RWPE1 (cell line): ENCODE measurements at places on chromosomes 5 and 9.
A peak's percentile ranks its signal among the peaks of the same experiment; 100 is the strongest.

DNA sequence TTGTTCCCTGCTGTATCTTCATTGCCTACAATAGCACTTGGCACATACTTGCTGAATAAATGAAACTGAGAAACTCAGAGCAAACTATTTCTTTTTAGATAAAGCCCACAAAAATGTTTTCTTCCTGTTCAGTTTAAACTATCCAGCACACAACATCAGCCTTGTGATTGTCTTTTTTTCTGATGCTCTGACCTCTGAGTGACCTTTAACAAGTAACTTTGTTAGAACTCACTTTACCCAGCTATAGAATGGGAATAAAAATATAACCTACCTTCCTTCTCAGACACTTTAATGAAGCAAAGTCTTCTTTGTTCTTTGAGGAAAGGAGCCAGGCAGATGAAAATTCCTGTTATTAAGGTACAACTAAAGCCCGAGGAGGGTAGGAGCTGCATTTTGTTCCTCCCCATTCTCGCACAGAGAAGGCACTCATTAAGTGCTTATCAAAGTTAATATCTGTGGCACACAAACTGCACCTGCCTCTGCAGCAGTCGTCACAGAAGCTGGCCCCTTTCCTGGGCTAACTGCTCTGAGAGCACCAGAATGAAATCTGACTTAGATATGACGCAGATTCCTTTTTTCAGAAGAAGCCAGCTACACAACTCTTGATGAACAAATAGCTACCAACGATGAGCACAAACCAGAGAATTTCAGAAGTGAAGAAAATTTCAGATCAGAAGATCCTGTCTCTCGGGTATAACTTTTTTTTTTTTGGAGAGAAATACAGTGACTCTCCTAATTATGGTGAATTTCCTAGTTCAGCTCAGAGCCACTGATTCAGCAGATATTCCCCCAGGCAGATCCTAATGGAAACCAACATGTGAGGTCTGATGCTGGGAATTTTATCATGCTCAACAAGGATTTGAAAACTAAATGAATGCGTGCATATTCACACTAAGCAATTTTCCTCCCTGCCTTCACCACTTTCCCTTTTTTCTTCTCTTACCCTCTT, 31.0 kb upstream of the NR3C1 start:
- DNase-seq: no peak

DNA sequence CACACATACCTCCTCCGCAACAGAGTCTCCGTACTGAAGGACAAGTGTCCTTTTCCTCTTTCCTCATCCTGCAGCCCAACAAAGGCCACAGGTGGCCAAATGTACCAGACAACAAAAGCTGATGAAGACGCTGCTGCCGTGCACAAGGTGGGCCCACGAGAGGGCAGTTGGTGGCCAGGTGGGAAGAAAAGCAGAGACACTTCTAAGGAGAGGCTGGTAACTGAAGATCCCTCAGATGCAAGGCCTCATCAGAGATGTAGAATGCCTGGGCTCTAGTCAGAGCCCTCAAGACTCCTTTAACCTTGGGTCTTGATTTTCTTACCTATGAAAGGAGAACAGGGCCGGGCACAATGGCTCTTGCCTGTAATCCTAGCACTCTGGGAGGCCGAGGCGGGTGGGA, 75.7 kb downstream of the NRG2 start:
- DNase-seq: no peak

DNA sequence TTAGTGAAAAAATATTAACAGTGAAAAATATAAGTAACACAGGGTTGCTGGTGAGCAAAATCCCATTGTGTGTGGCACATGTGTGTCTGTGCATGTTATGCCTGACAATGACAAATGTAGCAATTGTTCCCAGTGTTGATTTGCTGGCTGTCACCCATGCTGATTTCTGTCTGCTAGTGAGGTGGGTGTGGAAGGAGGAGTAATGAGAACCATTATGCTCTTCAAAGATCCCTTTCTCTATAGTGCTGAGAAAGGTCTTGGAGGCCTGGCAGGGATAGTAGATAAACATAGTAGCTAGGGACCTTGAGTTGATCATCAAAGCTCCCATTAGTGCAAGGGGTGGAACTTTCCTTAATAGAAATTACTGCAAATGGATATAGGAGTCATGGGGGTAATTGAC, 152.5 kb upstream of the CLINT1 start:
- DNase-seq: no peak

GRCh38 chr5:159478950-159479349, 148.7 kb upstream of the IL12B start:
- no peak for DNase-seq

DNA sequence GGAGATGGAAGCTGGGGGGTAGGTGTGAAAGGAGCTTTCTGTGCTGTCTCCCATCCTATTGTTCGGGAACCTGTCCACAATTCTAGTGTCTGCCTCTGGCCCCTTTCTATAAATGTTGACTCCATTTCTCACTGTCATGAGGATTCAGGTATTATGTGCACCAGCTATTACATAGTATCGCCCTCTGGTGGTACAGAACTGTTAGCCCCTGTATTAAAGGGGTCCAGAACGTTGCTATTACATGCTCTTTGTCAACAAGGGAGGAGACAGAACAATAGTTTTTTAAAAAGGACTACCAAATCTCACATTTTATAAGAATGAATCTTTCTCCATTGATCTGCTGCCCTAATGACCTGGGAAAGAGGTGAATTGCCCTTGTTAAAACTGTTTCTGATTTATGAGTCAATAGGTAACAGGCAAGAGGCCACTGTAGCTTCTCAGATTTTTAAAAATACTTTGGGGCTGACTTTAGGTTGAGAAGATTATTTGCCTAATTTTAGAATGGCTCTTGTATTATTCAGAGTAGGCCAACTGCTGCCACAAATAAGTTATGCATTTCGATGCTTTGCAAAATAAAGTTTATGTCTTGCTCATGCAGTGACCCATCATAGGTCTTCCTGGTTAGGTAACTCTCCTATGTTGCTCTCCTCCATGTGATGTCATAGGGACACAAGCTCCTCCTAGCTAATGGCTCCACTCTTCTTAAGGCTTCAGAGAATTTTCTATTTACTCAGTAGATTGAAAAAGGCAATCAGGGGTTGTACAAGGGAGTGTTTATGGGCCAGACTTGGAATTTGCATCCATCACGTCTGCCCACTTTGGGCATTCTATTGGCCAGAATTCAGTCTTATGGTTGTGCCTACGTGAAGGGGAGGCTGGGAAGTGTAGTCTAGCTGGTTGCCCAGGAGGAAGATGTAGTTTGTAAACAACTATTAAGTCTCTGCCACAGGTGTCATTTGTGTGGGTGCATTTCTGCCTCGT, 20.8 kb downstream of the DCANP1 start:
- peak; percentile 79 for DNase-seq

- DNase-seq: no peak
Measured at GRCh38 chr5:148904440-148904839, 78.0 kb downstream of the ADRB2 start.

DNA sequence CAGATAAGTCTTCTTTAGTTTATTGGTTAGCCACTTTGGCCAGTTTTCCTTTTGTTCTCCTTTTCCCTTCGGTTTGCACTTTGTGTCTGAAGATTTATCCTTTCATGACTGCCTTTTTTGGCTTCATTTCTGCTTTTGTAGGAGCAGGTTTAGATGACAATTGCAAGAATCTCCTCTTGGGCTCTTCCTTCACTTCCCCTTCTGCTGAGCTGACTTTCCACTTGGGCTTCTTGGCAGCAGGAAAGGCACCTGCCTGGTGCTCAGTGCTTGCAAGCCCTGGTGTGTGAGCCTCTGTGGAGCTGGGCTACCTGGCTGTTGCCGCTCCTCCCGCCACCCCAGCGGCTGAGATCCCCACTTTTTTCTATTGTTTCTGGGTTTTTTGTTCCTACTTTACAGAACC, 7.3 kb downstream of the CCDC112 start:
- DNase-seq: no peak

DNA sequence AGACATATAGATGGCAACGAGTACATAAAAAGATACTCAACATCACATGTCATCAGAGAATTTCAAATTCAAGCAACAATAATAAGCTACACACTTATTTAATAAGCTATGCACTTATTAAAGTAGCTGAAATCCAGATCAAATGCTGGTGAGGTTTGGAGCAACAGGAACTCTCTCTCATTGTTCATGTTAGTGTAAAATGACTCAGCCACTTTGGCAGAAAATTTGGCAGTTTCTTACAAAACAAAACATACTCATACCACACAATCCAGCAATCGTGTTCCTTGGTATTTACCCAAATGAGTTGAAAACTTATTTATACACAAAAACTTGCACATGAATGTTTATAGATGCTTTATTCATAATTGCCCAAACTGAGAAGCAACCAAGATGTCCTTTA, 131.5 kb upstream of the NFIL3 start:
- DNase-seq: no peak

- peak; percentile 14 for DNase-seq
Measured at GRCh38 chr9:121169094-121169601, 32.5 kb downstream of the RAB14 start.

DNA sequence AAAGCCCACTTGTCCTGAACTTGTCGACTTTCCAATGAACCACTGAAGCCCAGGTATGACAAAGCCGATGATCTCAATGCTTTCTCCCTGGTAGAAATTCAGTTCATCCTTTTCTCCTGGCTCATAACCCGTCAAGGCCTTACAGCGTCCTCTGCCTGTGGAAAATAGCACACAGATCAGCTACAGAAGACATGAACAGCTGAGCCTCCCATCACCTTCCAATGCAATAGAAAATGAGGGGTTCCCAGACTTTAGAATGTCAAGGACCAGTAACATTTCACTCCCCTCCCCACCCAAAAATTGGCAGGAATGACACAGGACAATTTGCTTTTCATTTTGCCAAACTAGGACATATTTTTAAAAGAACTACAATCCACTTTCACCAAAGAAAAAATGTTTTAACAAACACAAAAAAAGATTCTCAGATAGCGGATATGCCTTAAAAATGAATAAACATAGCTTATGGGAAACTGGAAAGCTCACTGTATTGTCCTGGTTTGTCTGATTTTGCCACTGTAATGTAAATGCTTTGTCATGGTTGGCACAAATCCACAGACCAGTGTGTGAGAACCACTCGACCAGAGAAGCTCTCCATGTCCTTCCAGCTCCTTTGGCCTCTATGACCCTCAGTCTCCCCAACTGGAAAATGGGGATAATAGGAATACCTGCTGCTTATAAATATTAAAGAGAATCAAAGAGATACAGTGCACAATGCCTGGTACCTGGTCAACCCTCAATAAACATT, 24.4 kb downstream of the SH3TC2 start:
- no peak for DNase-seq

GRCh38 chr5:146539973-146540372, 24.0 kb upstream of the GPR151 start:
- DNase-seq: no peak

GRCh38 chr5:15215056-15215455, 284.9 kb upstream of the FBXL7 start:
- DNase-seq: no peak

- no peak for DNase-seq
Measured at GRCh38 chr5:66143473-66144073, 527 bp upstream of the SREK1 start.

GRCh38 chr9:134341306-134341705, 15.1 kb downstream of the RXRA start:
- no peak for DNase-seq

- DNase-seq: peak; percentile 89
Measured at GRCh38 chr9:135926402-135927194, 19.3 kb upstream of the CAMSAP1 start.

DNA sequence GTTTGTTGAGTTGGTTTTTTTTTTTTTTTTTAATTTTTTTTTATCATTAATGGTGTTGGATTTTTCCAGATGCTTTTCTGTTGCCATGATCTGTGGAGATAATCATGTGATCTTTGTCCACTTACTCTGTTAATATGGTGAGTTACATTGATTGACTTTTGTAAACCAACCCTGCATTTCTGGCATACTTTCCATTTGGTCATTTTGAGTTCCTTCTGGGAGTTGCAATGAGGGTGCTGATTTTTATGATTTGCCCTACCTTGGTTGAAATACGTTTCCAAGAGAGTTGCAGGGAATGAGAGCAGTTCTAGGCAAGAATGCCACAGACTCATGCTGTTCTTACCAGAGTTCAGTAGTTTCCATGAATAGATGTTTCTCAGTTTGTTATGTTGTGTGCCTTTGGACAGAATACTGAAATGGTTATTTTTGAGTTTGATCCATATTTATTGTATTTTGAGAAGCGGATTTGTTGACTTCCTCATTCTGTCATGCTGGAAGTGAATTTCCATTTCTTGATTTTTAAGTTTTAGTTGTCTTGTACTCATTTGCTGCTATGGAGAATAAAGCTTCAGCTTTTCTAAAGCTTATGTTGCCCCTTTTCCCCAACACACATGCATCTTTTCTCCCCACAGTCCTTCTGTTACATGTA, 69.0 kb downstream of the SCAMP1 start:
- no peak for DNase-seq

- peak; percentile 87 for DNase-seq
Measured at GRCh38 chr5:173472164-173472563, 143.9 kb upstream of the STC2 start.

DNA sequence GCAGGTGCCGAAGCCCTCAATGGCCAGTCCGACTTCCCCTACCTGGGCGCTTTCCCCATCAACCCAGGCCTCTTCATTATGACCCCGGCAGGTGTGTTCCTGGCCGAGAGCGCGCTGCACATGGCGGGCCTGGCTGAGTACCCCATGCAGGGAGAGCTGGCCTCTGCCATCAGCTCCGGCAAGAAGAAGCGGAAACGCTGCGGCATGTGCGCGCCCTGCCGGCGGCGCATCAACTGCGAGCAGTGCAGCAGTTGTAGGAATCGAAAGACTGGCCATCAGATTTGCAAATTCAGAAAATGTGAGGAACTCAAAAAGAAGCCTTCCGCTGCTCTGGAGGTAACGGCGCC, 32.9 kb downstream of the CXXC5 start:
- no peak for DNase-seq

DNA sequence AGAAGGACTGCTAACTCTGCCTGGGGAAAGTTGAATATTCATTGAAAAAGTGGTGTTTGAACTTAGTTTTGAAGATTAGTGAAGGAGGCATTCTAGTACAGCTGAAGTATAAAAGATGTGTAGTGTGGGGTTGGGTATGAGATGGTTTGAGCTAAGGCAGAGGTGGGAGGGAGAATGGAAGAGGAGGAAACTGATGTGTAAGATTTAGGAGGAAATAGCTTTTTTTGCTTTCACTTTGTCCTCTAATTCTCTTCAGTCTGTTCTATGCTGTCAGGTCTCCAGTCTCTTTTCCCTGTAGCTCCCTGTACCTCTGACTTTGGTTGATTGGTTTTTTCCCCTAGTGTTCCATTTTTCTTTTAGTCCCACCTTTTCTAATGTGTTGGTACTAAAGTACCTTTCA, 9.0 kb downstream of the CREBRF start:
- DNase-seq: no peak
